ENCODE measurements at places on chromosomes 1 and 21.

DNA sequence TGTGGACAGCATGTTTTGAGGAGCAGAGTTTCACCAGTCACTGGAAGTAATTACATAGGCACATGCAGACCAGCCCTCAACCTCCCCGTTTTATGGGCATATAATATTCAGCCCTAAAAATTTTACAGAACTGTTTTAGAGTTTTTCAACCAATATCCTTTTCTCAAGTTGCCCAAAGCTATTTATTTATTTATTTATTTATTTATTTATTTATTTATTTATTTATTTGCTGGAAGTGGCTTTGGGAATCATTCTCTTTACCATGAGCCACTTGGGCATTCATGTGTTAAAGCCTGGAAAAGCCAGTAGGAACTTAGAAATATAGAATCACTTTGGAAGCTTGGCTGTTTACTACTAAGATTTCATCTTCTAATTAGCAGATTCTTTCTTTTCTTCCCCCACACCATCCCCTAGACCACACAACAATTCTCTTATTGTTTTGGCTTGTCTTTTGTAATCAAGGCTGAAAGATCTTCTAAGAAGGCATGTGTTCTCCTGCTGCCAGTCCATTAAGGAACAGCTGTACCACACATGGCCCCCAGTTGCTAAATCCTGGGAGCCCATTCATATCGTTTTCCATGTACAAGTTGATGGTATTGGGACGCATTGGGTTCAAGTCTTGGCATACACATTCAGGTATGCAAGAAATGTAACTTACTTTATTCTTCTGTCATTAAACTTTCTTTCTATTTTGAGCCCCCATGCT lies 220.0 kb downstream of the PAPPA2 start:
- DNase-seq = no peak

DNA sequence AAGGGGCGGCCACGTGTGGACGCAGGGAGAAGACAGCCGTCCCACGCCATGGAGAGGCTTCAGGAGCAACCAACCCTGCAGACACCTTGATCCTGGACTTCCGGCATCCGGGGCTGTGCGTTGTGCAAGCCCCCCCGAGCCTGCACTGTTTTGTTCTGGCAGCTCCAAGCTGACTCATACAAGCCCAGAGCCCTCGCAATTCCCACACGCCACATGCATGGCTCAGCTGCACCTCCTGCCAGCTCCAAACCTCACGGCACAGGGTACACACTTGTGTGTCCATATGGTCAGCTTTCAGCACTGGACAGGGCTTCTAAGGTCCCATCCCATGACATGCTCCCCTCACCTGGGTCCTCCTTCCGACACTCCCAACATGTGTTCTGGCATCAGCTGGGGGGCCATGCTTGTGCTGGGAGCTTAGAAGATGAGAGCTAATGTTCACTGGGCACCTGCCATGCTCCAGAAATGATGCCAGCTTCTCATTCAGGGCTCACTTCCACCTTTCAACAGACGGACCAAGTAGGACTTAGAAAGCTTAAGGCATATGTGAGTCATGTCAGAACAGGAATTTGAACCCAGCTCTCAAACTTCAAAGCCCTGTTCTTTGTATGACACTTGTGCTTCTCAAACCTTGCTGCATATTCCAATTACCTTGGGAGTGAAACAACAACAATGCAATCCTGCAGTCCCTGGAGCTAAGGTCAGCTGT lies 137.3 kb downstream of the PGBD5 start:
- no peak for DNase-seq

DNA sequence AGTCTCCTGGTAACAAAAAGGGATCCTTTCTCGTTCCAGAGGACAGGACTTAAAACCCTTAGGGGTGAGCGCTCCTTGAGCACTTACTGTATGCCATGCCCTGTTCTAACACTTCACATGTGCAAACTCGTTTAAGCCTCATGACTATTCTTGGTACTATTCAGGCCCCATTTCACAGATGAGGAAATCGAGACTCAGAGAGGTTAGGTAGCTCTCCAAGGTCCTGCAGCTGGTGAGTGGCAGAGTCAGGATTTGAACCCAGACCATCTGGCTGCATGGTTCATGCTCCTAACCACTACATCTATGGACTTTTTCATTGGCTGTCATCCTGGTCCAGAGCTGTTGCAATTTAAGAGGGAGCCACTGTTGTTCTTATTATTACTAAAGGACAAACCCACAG lies 46.7 kb upstream of the WNT4 start:
- no peak for DNase-seq

DNA sequence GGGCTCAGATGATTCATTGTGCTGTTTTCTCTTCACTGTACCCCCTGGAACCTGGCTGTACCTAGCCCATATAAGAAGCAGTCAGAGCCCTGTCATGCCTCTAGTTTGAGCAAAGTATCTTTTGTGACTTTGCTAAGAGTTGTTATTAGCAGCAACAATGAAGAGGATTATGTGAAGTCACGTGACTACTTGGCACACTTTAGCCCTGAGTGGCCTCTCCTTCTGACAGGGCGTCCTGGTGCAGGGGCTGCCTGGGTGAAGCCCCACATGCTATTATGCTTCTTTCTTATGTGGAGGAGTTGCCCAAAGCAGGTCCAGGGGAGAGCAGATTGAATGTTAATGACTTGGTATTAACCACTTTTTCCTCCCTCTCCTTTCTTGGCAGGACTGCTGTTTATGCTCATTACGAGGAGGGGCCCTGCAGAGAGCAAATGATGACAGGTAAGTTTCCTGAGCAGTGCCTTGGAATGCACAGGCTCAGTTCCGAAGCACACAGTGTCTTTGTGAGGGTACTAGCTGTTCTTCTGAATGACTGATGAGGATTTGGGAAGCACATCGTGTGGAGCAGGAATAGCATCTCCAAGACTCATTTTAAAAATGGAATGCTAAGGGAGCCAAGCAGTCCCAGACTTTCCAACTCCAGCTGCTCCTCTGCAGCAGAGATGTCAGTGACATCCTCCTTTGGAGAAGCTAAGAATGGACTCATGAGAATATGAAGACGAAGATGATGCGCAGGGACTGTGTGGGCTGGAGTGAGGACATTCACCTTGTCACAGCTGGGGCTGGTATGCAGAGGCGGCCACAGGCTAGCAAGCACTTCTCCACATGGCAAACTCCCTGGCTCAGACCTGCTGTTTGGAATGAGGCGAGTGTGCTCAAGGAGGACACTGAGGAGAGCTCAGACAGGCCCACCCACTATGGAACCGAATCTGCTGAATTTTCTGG lies 15.2 kb upstream of the ST3GAL3 start:
- DNase-seq = no peak

DNA sequence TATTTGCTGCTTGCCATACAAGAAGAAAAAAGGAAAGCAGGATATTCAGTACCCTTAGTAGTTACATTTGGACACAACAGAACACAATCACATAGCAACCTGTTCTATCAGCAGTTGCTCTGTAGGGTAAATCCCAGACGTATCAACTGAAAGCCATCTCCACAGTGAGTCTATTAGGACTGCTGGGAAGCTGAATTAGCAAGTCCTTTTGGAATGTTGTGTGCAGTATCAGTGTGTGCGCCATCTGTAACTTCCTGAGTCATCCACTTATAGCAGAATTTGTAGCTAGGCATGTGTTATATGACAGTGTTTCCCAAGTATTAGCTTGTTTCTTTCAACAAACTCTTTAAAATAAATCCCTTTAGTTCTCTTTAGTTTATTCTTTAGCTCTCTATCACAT lies 21.3 kb downstream of the CCDC30 start:
- DNase-seq = no peak

DNA sequence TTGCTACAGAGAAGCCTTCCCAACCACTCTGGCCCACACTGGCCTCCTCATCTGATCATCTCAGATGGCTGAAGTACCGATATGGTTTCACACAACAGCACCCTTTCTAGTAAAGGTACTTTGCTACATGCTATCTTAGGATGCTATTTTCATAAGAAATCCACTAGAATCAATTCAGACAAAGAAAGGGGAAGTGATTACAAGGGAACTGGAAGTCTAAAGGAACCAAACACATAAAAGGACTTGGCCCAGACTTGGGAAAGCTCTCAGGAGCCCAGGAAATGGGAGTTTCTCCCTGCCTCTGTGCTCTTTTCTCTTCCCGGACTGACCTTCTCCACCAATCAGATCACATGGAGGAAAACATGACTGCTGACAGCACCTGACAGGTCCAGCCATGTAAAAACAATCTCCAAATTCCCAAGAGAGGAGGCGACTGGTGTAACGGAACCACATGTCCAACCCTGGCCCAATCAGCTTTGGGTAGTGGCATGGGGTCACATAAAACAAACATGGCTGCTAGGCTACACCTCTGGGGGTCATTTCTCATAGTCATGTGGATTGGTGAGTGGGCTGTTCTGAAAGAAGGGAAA lies 12.7 kb upstream of the FOXE3 start:
- DNase-seq = no peak

DNA sequence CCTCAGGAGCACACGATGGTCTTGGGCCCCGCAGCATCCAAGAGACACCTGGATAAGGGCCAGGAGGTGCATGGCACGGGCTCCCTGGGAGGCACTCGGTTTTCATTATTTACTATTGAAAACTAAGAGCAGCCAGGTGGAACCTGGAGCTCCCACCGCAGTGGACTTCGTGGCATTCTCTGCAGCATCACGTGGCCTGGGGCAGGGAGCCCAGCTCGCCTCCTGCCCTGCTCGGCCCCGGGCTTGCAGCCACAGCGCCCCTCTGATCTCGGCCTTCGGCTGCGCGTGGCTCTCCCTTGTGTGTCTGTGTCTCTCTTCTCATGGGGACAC lies 121.6 kb downstream of the SIK1 start:
- DNase-seq = no peak

All from activated naive CD4-positive, alpha-beta T cell (primary cell).